PC-3 (cell line): ENCODE measurements at places on chromosomes 6 and 20. TPM values are rescaled to one million over a fixed set of nuclear protein-coding genes. Genes with fewer than 3 reads are reported as not detected.

The LY6G5C gene
- 1.6 and 1.8 TPM in 2 replicates for total RNA-seq

The ABCF1 gene
- 67.3 and 77.3 TPM in 2 replicates for total RNA-seq

The SLC52A3 gene
- 4.2 and 5.9 TPM in 2 replicates for total RNA-seq

The HLA-DQB2 gene
- not detected in 2 replicates for total RNA-seq

The NKX2-2 gene
- total RNA-seq: not detected in 2 replicates

- DNase-seq: peak; percentile 64
Measured at GRCh38 chr20:11799281-11799684, 118.4 kb upstream of the BTBD3 start.

DNA sequence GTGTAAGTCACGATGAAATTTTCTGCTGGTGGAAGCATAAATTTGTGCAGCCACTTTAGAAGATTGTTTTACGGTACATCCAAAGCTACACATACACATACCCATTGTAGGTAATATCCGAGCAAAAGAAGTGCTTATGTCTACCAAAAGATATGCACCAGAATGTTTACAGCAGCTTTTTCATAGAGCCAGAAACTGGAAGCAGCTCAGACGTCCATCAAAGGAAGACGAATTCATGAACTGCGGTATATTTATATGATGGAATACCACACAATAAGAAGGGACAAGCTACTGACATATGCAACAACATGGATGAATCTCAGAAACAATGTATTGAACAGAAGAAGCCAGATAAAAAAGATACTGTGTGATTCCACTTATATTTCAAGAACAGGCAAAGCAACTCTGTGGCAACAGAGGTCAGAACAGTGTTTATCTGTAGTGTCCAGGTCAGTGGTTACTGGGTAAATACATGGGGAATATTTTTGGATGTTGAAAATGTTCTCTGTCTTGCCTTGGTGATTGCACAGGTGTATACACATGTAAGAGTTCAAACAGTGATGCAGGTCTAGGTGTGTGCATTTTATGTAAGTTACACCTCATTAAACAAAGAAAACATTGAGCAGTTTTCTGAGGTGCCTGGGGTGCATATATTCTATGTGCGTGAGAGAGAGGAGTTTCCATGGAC, 51.9 kb upstream of the EXOC2 start:
- DNase-seq: no peak

DNA sequence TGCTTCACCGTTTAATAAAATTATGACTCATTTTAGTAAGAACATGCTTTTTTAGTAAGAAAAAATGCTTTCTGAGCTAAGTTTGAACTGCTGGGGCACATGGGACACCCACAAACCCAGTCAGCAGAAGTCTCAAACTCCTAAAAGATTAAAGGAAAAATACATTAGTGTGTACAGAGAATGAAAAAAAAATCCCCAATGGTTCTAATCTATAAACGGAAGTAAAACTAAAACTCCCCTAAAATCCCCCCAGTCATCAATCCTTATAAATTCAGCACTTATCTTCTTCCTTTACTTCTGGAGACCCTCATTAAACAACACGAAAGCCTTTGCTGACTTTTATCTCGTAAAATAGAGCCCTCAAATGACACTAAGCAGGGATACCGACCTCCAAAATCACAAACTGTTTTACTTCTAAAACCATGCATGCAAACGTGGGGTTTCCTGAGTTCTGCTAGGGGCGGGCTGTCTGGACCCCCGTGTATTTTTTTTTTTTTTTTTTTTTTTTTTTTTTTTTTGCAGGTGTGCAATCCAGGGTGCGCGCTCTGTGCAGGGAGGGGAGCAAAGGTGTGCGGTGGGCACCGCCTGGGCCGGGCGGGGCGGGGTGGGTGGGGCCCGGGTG, 1.1 kb upstream of the MYB start:
- no peak for DNase-seq

GRCh38 chr6:33684983-33685382, 26.5 kb downstream of the UQCC2 start:
- no peak for DNase-seq

- peak; percentile 86 for DNase-seq
Measured at GRCh38 chr6:27582928-27583725, 110.2 kb upstream of the ZNF184 start.
